ENCODE measurements at places on chromosomes 13 and 19.

GRCh38 chr13:52931131-52931530, 82.7 kb upstream of the PCDH8 start:
- no peak for DNase-seq

DNA sequence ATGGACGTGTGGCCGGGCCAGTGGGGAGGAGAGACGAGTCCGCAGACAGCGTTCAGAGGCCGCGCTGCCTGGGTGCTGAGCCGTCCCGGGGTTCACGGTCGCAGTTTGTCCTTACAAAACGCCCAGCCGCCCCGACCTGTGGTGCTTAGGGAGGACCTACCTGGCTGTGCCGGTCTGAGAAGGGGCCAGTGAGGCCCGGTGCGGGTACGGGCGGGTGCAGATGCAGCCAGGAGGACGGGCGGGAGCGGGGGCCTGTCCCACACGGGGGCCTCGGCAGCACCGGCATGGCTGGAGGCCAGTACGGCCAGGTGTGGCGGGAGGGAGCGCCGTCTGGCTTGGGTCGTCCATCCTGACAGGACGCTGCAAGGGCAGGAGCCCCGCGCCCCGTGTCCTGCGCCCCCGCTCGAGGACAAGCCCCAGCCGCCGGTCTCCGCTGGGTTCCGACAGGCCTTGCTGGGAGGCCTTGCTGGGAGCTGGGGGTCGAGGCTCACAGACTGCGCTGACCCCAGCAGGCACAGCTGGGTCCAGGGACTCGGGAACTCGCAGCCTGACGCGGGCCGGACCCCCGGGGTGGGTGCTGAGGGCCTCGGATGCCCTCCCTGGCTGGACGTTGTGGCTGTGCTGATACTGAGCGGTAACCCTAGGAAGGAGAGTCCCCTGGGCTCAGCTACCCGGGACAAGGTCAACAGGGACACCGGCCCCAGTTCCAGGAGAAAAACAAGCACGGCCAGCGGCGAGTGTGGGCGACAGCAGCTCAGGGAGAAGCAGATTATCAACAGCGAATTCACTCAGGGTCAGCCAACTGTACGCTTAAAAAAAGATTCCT, 5.3 kb upstream of the PROZ start:
- DNase-seq = no peak

DNA sequence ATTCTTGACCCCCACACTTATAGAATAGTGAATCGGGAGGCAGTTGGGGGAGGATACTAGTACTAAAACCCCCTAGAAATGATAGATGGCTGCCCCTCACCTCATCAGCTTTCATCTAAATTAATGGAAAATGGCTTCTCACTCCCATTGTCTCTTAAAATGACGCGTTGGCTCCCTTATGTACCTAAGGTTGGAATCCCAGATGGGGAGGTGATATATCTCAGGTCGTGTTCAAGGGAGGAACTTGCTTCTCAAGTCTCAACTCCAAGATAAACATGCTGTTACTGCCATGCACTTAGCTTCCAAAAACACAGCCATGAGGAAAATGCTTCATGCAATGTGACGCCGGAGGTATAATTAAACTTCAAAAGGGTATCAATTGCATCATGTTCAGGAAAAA, 18.8 kb upstream of the UBE2L5 start:
- no peak for DNase-seq

GRCh38 chr13:56861476-56861875, 279.2 kb upstream of the PRR20A start:
- DNase-seq = no peak

- no peak for DNase-seq
These were observed 69.9 kb downstream of the TDRD12 start for GRCh38 chr19:32789429-32789828.

DNA sequence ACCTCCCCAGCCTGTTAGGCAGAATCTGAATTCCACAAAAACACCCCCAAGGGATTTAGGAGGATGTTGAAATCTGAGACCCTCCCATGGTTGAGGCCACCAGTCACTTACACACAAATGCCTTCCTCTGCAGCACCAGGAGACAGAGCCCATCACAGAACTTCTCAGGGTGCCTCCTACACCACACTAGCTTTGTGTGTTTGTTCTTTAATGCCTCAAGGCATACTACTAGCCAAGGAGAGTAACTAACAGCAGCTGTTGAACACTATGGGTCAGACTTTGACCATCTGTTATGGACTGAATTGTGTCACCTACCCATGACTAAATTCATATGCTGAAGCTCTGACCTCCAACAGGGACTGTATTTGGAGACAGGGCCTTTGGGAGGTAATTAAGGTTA, 9.5 kb upstream of the MED26 start:
- DNase-seq = no peak

- no peak for DNase-seq
These were observed 1.5 kb downstream of the FCAR start for GRCh38 chr19:54875506-54875905.

- peak; percentile 43 for DNase-seq
These were observed 65.9 kb downstream of the KCNRG start for GRCh38 chr13:50080911-50081678.

- no peak for DNase-seq
These were observed 2.5 kb downstream of the COX6B2 start for GRCh38 chr19:55352040-55352439.

- no peak for DNase-seq
These were observed 5.4 kb downstream of the TM9SF2 start for GRCh38 chr13:99506634-99507033.

DNA sequence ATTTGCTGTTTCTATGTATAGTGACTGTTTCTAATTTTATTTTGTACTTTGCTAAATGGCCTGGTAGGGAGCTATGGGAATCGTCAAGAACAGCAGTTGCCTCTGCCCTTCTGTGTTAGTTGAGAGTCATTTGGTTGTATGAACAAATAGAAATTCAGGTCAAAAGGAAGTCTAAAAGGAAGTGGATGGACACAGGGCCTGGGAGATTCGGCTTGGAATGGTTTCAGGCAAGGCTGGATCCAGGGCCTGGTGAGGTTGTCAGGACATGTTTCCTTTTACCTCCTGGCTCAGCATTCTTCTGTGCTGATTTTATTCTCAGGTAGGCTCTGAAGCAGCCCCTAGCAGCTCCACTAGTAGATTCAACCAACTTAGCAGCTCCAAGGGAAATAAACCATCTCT, 118.9 kb downstream of the SIPA1L3 start:
- DNase-seq = no peak

DNA sequence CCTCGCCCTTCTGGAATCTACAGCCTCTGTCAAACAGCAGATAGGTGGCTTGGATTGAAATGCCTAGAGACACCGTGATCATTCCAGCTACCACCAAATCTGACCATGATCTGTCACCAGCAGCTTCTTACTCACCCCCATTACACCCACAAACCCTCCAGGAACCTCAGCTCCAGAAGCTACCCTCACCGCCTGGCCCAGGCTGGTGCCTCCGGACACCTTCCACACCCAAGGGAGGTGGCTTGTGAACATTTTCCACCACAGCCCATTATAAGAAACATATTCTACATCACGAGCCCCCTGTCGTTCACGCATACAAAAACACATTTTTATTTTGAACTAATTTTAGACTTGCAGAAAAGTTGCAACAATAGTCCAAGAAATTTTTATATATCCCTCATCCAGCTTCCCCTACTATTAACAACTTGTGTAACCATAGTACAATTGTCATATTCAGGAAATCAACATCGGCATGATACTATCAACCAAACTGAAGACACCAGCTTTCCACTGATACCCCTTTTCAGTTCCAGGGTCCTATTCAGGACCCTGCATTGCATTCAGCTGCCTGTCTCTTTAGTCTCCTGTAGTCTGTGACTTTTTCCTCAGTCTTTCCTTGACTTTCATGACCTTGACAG, 15.4 kb upstream of the UBE2L5 start:
- no peak for DNase-seq

DNA sequence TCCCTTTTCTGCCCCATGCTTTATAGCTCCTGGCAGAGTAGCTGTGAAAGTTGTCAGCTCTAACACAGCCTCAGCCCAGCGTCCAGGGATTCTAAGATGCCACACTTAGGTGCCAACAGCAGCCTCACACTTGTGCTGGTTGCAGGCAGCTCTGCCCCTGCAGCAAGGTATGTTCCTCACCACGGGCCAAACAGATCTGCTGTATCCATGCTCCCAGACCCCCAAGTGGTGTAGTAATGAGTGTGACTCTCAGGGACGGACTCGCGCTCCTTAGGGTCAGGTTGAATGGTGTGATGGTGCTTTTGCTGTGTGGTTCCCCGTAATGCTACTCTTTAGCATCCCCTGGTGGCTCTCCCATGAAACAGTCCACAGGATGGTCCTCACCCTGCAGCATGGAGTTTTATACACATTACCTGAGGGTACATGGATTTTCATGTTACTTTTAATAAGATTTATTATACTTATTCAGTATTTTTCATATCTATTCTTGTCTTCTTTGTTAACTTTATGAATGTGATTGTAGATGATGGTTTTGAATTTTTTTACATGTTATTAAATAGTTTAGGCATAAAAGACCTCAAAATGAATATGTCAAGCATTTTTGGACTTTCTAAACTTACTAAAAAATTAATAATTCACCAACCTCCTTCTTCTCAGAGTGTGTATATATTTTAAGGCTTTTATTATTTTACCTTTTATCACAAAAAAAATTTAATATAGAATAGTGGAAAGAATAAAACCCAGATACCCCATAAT, 232.5 kb downstream of the SLC7A1 start:
- DNase-seq = peak; percentile 16

- no peak for DNase-seq
These were observed 1418.4 kb downstream of the UQCRFS1 start for GRCh38 chr19:27794494-27795042.

DNA sequence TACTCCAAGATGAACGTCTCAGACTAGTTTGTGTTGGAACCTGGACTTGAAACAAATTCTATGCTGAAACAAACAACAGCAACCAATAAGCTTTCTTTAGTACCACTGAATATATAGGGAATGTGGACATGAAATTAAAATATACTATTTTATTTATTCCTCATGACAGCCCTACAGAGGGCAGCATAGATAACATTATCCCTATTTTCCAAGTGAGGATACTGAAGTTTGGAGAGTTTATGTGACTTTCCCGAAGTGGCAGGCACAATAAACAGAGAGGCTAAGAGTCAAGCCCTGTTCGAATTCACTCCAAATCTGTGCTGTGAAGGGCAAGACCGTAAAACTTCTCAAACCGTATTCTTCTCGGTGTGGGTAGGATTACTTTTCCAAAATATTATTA, 509.9 kb upstream of the GPC6 start:
- no peak for DNase-seq

GRCh38 chr13:63124863-63125262, 1709.2 kb upstream of the PCDH20 start:
- DNase-seq = no peak

DNA sequence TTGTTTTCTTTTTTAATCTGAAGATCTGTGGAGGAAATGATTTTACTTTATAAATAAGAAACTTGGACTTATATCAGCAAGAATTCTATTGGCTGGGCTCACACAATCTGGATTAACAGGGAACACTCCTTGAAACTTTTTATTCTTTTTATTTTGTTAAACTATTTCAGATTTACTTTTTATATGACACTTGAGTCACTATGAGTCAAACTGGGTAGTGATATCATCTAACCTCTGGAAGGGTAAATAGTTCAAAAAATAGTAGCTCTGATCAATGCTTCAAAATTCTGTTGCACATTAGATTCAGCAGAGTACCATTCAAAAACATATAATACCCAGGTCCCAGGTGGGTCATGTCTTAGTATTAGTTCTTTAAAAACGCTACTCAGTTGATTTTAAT, 55.1 kb upstream of the NBEA start:
- no peak for DNase-seq

GRCh38 chr13:75357576-75358289, 124.2 kb downstream of the TBC1D4 start:
- peak; percentile 38 for DNase-seq

GRCh38 chr13:113072376-113072775, 33.2 kb upstream of the F7 start:
- DNase-seq = no peak

- no peak for DNase-seq
These were observed 11.4 kb upstream of the CPAMD8 start for GRCh38 chr19:17037966-17038500.

GRCh38 chr19:5491565-5491964, 36.3 kb downstream of the ZNRF4 start:
- no peak for DNase-seq

GRCh38 chr19:46495786-46496099, at the start of gene PNMA8B:
Gene PNMA8B, minus strand, starts transcription at chr19:46495867. Its CDS starts 402 bp downstream, at chr19:46495465.
- no peak for DNase-seq

- DNase-seq = no peak
These were observed 42.6 kb upstream of the ADGRL1 start for GRCh38 chr19:14248578-14249011.

DNA sequence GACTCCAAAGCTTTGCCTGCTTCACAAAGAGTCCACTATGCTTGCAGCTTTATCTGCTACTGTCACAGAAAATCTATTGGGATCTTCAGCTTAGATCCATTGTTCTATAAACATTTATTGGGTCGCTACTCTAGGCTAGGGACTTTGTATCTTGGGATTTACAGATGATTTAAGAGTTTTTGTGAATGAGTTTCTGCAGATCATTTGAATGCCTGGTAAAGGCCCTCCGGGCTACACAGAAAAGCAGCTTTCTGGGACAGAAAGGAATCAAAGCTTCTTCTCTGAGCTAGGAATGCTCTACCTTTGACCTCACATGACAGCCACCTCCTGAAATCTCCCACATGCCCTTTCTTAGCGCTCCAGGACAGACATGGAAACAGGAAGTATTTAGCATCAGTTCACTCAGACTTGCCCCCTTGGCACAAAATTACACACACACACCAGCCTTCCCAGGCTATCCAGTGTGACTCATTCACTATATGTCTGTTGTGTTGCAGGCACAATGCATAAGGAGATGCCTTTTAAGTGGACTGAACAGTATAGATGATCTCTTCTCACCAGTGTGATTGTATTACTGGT, 492.4 kb downstream of the DACH1 start:
- DNase-seq = no peak

- no peak for DNase-seq
These were observed 1.2 kb downstream of the GPR12 start for GRCh38 chr13:26759249-26759906.

DNA sequence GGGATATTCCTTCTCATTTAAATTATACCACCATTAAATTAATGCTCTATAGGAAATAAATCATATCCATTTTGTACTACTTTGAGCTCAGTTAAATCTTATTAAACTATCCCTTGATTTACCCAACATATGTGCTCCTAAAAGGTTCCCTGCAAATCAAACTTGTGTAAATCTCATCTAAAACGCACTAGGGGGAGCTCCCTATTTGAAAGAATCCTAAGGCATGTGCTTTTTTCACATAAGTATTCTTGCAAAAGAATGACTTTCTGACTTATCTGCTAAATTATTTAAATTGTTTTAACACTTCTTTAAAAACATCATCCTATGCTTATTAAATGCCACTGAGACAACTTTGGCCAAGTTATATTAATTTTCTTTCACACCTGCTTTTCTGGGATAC, 7.9 kb downstream of the INTS6 start:
- DNase-seq = no peak
